ENCODE measurements at places on chromosomes 4 and X.
A peak's percentile ranks its signal among the peaks of the same experiment; 100 is the strongest.

GRCh38 chr4:102230194-102230593 is 115.1 kb downstream of the SLC39A8 start:
- no peak for DNase-seq

DNA sequence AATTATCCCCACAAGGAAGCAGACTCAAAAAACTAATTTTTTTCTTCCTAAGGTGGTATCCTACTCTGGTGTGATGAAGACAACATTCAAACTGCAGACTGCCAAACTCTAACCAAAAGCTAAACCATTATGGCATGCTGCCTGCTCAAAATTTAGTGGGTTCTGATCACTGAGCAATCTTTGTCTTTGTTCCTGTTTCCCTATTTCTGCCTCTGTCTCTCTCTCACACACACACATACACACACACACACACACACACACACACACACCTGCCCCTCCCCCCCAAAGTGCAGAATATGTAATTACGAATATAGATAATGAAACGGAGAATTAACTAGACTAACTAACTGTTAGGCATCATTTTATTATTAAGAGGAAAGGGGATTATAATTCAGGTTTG is 1278.6 kb downstream of the PCDH7 start:
- DNase-seq, result no peak

GRCh38 chrX:120452131-120452530 is 17.0 kb downstream of the LAMP2 start:
- DNase-seq, result no peak

GRCh38 chr4:117093571-117093970 is 8.2 kb upstream of the TRAM1L1 start:
- DNase-seq, result no peak

GRCh38 chr4:174053895-174054294 is 229.6 kb downstream of the FBXO8 start:
- DNase-seq, result no peak

GRCh38 chrX:47579537-47579936 is 2.7 kb upstream of the TIMP1 start:
- no peak for DNase-seq

GRCh38 chr4:150578745-150579501 is 3.0 kb upstream of the MAB21L2 start:
- DNase-seq, result peak; percentile 57

All from T47D (cell line).